ENCODE measurements at places on chromosomes 7 and 10.

- DNase-seq: no peak
Measured at GRCh38 chr10:36332926-36333325, 690.8 kb upstream of the FZD8 start.

- no peak for DNase-seq
Measured at GRCh38 chr7:149067869-149068268, 22.6 kb downstream of the ZNF786 start.

GRCh38 chr7:37449621-37450020 is 957 bp upstream of the ELMO1 start:
- no peak for DNase-seq

DNA sequence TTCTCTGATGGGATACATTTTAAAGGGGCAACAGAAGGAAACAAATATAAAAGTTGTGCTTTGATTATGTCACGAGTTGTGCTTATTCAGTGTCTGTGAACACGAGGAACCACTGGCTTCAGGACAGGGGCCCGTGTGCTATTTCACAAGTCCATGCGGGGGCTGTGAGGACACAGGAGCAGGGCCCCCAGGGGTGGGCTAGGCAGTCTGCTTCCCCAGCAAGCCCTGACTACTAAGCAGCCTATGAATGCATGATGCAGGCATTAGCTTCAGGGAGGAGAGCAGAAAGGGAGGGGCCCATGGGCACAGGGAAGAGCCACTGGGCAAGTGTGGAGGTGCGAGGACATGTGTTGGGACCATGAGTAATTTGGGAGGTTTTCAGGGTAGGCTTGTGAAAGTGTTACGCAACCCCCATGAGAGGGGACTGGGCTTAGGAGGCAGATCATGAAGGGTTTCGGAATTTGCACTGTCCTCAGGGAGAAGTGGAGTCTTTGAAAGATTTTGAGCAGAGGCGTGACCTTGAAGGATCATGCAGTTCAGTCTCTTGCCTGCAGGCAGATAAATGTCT is 424.9 kb downstream of the CALN1 start:
- DNase-seq: no peak

- DNase-seq: no peak
Measured at GRCh38 chr7:111532625-111533024, 29.7 kb downstream of the IMMP2L start.

DNA sequence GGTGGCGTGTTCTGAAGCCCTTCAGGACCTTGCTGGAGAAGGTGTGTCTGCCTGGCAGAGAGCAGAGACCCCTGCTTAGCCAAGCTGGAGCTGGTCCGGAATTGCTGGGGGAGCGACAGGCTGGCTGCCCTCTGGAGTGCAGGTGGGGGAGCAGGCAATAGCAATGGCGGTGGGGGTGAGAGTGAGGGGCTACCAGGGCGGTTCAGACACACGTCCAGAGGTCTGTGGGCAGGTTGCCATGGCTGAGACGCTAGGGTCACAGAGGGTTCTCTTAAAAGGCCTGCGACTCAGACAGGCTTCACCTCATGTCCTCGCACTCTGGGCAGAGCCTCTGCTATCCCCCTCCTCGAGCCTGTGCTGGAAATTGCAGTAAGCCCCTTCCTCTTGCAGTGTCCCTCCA is 329.0 kb upstream of the C7orf33 start:
- DNase-seq: no peak

- DNase-seq: no peak
Measured at GRCh38 chr10:93061594-93062513, 1.3 kb downstream of the CYP26C1 start.
